ENCODE measurements at places on chromosomes 12 and 14.

GRCh38 chr12:109291117-109291516 is 18.0 kb downstream of the FOXN4 start:
- no peak for DNase-seq

- no peak for DNase-seq
Observed at GRCh38 chr12:90773491-90773890, 181.5 kb downstream of the CCER1 start.

DNA sequence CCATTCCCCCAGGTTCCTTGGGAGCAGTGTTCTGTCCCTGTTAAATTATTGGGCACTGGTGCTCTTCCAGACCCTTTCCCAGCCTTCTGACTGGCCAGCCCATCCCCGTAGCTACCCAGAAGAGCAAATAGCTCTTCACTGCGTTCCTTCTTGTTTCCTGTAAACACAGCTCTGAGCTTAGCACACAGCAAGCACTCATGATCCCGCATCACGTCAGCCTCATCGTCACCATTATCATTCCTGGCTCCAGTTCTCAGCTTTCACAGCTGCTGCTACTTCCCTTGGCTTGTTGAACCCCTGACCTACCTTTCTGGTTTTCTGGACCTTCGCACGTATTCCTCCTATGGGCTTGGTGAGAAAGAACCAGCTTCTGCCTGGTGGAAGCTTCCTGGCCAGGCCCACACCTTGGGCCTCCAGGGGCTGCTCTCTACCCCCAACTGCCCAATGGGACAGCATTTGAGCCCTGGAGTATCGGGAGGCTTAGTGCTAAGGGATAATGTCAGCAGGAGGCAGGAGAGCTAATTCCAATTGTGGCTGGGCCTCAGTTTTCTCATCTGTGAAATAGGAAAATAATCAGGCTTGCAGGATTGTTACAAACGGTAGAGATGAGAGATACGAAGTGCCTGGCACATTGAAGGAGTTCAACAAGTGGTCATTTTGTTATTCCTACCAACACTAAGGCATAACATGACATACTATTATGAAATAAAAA is 22.6 kb upstream of the PAPOLA start:
- DNase-seq: no peak

DNA sequence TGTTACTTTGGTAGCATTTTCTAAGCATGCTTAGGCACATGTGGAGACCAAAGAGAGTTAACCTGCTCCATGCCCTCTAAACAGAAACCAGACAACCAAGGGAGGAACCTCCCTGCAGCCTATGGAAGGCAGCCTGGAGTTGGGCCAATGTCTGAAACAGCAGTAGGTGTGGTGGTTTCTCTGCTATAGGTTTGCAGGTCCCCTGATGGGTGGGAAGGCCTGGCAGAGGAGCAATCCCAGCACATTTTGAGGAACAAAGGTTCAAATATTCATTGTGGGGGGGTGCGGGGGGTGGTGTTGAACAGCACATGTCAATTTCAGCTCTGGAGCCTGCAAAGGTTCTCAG is 65.4 kb downstream of the DACT1 start:
- no peak for DNase-seq

DNA sequence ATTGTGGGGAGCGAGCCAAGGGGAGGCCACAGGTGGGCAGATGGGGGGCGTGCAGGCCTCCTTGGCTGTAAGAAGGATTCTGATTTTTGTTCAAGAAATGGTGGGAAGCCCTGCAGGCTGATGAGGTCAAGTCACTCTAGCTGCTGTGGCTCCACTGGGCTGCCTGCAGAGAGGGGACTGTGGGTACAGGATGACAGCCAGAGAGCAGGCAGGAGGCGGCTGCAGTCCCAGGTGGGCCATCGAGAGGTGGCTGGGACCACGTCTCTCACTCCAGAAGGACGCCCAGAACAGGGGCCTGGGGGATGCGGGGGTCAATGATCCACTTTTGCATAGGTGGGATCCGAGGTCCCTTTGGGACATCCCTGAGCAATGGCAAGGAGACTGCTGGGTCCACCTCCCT is 9.1 kb downstream of the NCOR2 start:
- DNase-seq: no peak

DNA sequence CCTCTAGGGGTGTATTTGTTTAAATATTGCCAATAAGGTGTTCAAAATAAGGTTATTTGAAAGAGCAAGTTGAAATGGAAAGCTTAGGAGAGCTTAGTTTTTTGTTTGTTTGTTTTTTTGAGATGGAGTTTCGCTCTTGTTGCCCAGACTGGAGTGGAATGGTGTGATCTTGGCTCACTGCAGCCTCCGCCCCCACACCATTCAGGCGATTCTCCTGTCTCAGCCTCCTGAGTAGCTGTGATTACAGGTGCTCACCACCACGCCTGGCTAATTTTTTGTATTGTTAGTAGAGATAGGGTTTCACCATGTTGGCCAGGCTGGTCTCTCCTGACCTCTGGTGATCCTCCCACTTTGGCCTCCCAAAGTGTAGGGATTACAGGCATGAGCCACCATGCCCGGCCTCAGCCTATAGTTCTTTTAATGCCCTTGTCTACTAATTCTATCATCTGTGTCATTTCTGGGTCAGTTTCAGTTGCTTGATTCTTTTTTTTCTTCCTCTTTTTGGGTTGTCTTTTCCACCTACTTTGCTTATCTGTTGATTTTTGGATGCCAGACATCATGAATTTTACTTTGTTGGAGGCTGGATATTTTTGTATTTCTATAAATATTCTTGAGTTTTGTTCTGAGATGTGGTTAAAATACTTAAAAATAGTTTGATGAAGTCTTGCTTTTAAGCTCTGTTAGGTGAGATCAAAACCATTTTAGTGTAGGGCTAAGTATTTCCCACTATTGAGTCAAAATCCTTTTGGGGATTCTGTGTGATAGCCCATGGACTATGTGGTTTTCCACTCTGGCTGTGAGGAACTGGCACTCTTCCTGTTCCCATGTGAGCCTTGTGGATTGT is 18.7 kb downstream of the RCOR1 start:
- no peak for DNase-seq

DNA sequence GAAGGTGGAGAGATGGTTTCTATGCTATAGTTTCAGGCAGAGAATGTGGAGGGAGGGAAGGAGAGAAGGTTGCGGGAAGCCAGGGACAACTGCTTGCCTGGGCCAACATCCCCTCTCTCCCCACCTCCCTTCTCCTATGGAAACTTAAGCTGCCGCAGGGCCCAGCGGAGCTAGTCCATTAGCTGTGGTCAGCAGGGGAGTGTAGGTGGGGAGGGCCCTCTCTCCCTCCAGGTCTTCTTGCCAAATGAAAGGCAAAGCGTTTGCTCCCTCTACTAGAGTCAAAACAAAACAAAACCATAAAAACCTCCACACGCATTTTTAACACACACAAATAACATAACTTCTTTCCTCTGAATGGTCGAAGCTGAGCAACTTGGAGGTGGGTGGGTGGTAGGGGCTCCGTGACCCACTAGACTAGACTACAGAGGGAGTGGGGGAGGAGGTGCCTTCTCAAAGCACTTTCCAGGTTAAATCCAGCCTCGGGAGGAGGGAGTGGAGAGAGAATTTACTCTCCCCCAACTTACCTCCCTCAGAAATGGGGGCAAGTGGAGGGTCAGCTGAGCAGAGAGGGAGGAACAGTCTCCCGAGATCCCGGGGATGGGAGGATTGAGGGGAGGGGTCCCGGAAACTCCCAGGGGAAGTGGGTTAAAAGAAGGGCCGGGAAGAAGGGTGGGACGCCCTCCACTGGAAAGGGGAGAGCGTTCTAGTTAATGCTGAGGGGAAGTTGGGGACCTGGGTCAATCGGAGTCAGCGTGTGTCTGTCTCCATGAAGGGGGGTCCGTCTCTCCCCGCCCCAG is 4.6 kb upstream of the CACNB3 start:
- no peak for DNase-seq

- DNase-seq: no peak
Observed at GRCh38 chr14:33811721-33812120, 139.2 kb downstream of the EGLN3 start.

DNA sequence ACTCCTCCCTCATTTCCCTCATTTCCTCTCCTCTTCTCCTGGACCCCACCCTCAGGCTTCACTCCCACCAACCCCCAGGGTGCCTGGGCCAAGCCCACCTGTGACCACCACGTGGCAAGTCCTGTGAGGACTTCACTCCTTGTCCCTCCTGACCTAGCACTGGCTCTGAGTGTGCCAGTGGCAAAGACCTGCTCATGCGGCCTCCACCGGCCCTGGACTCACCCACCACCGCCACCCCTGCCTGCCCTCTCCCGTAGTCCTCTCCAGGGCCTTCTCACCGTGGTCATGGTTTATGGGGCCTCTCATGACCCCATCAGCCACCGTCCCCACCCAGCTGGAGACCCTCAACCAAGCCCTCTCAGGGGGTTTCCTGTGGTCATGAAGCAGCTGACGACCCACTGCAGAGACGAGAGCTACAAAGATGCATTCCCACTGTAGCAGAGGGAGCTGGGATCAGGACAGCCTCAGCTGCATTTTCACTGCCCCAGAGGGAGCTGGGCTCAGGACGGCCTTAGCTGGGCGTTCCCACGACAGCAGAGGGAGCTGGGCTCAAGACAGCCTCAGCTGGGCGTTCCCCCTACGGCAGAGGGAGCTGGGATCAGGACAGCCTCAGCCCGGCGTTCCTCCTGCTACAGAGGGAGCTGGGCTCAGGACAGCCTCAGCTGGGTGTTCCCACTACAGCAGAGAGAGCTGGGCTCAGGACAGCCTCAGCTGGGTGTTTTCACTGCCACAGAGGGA is 3.2 kb upstream of the C14orf180 start:
- DNase-seq: no peak

- no peak for DNase-seq
Observed at GRCh38 chr12:726281-727140, 25.9 kb upstream of the WNK1 start.

DNA sequence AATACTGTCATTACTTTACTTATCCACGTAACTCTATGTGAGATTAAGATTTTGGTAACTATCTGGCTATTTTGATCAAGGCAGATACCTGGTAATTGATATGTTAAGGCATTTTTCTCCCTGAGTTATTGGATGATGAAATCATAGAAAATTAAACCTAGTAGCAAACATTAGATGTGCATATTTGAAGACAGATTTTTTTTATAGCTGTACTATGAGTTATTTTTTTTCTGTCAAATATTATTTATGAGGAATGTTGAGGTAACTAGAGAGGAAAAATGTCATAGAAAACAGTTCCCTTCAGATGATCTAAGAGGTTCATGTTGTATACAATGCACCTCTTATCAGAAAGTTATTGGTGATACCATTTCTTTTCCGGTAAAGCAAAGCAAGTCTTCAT is 64.9 kb upstream of the SLC38A2 start:
- DNase-seq: no peak

DNA sequence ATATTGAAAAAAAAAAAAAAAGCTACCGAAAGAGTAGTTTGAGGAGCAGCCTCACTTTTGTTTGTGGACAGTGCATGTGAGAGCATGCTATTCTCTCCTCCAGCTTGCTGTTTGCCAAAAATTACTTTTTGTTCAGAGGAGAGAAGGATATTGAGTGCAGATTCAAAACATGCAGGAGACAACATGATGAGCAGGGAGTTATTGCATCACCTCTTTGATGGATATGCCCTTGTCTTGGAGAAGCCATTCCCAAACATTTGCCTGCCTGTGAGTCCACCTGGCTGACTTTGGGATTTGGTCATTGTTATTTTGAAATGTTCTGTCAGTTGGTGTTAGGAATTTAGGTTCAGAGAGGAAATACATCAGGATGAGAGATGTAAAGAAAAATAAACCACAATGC is 2.4 kb downstream of the C12orf75 start:
- no peak for DNase-seq

- DNase-seq: no peak
Observed at GRCh38 chr14:50272498-50272897, 39.5 kb downstream of the L2HGDH start.

DNA sequence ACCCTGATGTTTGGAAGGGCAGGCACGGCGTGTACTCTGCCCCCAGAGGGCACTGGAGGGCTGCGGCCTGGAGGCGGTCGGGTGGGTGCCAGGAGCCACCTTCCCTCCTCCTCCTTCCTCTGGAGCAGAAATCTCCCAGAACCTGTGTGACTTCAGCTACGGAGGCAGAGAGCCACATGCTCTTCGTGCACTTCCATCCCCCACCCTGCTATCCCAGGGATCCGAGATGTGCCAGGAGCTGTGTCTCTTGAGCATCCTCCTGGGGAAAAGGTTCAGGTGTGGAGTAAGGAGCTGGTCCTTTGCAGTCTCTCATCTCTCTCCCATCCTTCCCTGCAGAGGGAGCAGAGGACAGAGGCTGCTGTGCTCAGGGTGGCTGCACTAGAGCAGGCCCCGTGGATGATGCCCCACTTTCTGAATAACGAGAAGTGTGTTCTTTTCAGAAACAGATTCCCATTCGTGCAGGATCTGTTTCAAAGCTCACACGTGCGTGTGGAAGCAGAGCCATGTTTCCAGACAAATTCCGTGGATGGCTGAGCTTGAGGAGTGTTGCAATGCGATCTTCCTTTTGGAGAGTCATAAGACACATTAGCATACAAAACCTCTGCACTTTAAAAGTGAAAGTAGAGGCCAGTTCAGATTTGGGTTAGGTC is 162.9 kb downstream of the ADGRD1 start:
- DNase-seq: no peak

- DNase-seq: no peak
Observed at GRCh38 chr12:131042834-131043245, 89.1 kb downstream of the ADGRD1 start.

- DNase-seq: no peak
Observed at GRCh38 chr12:30146561-30146960, 362.8 kb upstream of the TMTC1 start.

DNA sequence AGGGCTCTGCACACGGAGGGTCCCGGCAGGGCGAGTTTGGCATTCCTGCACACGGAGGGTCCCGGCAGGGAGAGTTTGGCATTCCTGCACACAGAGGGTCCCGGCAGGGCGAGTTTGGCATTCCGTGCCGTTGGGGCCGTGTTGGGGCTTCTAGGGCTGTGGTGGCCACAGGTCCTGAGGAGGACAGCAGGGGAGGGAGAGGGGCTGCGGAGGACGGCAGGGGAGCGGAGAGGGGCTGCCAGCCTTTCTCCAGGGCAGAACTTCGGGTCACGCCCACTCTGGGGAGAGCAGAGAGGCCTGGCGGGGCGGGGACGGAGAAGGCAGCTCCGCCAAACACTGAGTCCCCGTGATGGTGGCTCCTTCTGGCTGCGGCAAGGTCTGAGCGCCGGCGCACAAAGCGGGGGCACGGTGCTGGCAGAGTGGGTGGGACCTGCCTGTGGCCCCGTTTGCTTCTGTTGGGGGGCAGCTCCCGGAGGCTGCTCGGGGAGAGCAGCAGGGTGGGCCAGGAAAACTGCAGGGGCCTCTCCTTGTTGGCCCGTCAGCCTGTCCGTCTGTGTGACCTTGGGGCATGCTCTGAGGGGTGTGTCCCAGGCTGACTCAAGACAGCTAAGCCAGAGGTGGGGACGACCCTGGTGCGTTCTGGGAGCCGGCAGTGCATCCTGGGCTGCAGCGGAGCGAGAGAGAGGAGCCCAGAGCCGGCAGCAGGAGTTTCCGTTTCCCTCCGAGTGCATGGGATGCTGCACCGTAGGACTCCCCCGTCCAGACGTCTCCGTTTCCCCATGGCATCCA is 60.2 kb downstream of the LRCOL1 start:
- DNase-seq: no peak

DNA sequence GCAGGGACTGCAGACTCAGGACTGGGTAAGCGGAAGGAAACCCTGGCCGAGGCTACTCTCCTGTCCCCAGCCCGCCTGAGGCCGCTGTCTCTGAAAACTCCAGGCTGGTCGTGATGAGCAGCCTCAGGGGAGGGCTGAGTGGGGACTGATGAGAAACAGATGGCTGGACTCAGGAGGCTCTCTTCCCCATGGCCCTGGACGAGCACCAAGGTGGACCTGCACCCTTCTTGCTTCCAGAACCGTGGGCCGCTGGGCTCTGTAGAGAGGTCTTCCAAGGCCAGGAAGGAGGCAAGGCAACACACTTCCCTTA is 1.1 kb downstream of the TEX22 start:
- DNase-seq: no peak
